ENCODE measurements at places on chromosomes 11 and 22. TPM values are rescaled to one million over a fixed set of nuclear protein-coding genes. Genes with fewer than 3 reads are reported as not detected.

DNA sequence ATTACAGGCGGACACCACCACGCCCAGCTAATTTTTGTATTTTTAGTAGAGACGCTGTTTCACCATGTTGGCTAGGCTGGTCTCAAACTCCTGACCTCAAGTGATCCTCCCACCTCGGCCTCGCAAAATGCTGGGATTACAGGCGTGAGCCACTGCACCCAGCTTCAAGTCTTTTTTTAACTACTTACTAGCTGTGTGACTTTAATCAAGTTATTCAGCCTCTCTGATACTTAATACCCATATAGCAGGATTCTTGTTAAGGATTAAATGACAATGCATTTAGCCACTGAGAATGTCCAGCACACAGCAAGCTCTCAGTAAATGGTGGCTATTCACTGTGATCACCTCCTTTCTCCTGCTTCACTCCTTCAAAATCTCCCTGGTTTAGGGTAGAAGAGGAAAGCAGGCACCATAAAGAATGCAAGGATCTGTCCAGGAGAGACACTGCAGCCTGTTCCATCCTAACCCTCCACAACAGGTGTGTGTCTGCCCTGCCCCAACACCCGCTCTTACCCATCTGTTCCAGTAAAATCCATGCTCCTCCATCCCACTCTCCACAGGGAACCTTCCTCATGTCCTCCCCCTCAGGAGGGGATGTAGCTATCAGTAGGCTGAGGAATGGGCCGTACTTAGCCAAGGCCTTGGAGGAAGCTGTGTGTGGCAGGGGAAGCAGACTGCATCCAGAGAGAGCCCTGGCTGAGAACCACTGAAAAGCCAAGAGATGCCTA lies 69.3 kb downstream of the MICAL3 start:
- DNase-seq, result no peak
- H3K4me3 ChIP-seq, result no peak overlapping the region
- no peak overlapping the region for H3K27ac ChIP-seq
- H3K36me3 ChIP-seq, result peaks cover 2% of the 10 kb centered on the region
- H3K4me1 ChIP-seq, result peaks cover 2% of the 10 kb centered on the region

GRCh38 chr22:21632237-21632895 lies at the start of gene CCDC116:
Gene CCDC116 (plus strand): TSS chr22:21632760. CDS start chr22:21633182, 422 bp downstream.
- no peak within 1 kb of the TSS for H3K4me3 ChIP-seq
- peaks cover 25% of the 10 kb centered on the region for H3K4me1 ChIP-seq
- H3K27ac ChIP-seq, result peak within 1 kb of the TSS; percentile 49
- H3K36me3 ChIP-seq, result peaks cover 15% of the 10 kb centered on the region
- H3K27me3 ChIP-seq, result no peaks in the 10 kb centered on the region

DNA sequence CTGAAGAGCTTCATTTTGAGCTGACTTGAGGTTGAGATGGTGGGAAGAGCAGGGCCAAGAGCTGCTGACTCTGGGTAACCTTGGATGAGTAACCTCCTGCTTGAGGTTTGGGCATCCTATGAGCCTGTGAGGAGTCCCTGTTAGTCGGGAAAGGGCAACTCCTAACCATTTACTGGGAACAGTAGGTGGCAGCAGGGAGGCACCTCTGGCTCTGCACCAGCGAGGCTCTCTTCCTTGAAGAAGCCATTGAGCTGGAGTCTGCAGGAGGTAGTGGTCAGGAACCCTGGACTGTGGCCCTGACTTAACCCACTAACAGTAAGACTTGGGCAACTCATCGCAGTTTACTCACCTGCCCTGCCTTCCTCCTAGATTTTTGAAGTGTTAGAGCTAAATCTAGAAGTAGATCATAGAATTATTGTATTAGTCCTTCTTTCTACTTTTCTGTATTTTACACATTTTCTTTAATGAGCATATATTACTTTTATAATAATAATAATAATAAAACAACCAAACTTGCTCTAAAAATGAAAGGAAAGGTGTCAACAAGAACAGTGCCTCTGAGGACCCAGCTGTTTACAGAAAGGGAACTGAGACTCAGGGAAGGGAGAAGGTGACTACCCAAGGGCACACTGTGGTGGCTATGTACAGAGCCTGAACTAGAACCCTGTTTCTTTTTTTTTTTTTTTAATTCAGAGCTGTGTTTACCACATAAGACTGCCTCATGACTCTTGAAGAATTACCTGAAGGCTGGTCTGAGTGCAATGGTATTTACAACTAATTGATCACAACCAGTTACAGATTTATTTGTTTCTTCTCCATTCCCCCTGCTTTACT lies 47.5 kb downstream of the MEI1 start:
- no peaks in the 10 kb centered on the region for H3K36me3 ChIP-seq
- DNase-seq, result peak; percentile 72
- H3K4me3 ChIP-seq, result no peak overlapping the region
- peaks cover 6% of the 10 kb centered on the region for H3K4me1 ChIP-seq
- H3K27ac ChIP-seq, result no peak overlapping the region
- H3K27me3 ChIP-seq, result peaks cover 11% of the 10 kb centered on the region

DNA sequence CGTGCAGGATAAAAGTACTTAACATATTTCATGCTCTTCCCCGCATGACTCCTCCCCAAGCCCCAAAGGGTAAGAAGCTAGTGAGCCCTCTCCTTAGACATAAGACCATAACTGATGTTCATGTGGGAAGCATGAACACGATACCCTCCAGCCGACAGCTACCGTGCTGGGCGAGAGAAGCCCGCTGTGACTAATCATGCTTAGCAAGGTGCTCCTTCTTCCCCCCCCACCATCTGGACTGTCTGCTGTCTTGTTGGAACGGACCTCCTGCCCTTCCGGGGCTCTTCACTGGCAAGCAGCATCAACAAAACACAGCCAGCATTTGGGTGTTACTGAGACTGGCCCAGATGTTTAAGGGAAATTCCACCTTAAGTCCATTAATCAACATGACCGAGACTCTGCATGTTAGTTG lies 200.6 kb downstream of the DBX1 start:
- no peak overlapping the region for H3K4me3 ChIP-seq
- peaks cover 14% of the 10 kb centered on the region for H3K4me1 ChIP-seq
- no peaks in the 10 kb centered on the region for H3K36me3 ChIP-seq
- peaks cover under 1% of the 10 kb centered on the region for H3K27me3 ChIP-seq

DNA sequence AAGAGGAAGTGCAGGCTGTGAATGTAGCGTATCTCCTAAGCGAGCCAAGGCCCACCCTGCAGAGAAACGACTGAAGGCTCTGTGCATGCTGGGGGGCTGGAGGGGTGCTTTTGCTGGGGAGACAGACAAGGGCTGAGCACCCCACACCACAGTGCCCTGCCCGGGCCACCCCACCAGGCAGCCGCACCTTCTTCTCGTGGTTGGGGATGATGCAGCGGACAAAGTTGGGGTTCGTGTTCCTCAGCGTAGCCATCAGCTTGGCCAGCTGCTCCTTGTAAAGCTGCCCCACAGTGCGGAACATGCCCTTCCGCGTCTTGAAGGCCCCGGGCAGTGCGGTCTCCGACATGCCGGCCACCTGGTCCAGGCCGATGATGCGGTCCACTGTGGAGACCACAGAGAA lies 53.3 kb downstream of the APOL1 start:
- H3K27me3 ChIP-seq, result no peaks in the 10 kb centered on the region
- no peak overlapping the region for H3K27ac ChIP-seq
- H3K36me3 ChIP-seq, result peaks cover 65% of the 10 kb centered on the region

DNA sequence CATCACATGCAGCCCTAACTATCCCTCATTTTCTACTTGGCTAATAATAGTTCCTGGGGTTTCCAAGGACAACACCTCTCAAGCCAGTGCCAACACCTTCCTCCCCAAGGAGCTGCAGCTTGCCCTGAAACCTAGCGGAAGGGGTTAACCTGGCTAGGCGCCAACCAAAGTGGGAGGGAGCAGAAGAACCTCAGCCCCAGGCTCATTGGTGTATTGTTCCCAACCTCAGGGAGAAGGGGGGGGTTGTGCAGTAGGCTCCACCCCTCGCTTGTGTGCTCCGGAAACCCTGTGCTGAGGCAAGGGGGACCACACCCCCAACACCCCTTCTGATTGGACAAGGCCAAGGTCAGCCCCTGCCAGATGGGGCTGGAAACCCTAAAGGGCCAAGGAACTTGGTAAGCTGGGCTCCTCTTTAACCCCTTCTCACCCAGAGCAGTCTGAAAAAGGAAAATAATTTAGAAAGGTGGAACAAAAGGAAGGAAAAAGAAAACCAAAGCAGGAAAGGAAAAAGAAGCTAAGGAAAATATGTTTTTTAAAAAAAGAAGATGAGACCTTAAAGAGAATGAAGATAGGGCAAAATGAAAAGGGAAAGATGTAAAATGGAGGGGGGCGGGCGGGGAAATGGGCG lies 2.5 kb downstream of the MTA2 start:
- H3K36me3 ChIP-seq, result peaks cover 71% of the 10 kb centered on the region
- H3K27ac ChIP-seq, result peak overlapping the region; percentile 97
- peak overlapping the region; percentile 81 for H3K4me3 ChIP-seq
- H3K4me1 ChIP-seq, result peaks cover 57% of the 10 kb centered on the region

DNA sequence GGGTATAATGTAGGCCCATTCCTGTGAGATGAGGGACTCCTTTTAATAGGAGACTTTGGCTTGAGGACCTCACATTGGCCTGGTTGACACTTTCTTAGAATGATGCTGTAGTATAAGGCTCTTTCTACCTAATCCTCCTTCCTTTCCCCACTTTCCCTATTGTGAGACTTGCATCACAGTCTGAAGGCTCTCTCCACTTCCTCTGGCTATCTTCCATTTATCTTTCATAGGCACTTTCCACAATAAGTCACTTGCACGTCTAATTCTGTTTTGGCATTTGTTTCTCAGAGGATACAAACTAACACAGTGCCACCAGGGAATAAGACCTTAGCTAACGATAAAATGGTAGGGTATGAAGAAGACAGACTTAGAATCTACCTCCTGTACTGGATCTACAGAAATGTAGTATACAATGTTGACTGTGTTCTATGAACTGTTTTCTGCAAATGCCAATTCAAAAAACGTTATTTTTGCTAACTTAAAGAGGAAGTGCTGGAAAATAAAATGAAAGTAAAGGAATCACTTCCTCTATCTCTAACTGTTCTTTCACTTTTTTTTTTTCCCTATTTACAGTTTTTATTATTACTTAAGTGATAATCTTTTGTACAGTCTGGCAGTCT lies 17.9 kb upstream of the PDE3B start:
- H3K36me3 ChIP-seq, result peaks cover 3% of the 10 kb centered on the region
- no peak for DNase-seq
- no peak overlapping the region for H3K4me3 ChIP-seq
- no peaks in the 10 kb centered on the region for H3K27me3 ChIP-seq
- no peak overlapping the region for H3K27ac ChIP-seq

Gene MFRP
- total RNA-seq, result not detected

GRCh38 chr11:34313099-34313517 lies 44.7 kb downstream of the ABTB2 start:
- no peak overlapping the region for H3K4me3 ChIP-seq
- no peaks in the 10 kb centered on the region for H3K36me3 ChIP-seq
- peak; percentile 20 for DNase-seq
- no peak overlapping the region for H3K27ac ChIP-seq

Gene ALDH3B1
- not detected for total RNA-seq

Gene OR5AK2
- not detected for total RNA-seq

GRCh38 chr11:2955906-2956476 lies 26.8 kb upstream of the PHLDA2 start:
- no peaks in the 10 kb centered on the region for H3K27me3 ChIP-seq
- H3K36me3 ChIP-seq, result peaks cover 85% of the 10 kb centered on the region
- peak overlapping the region; percentile 45 for H3K27ac ChIP-seq
- H3K4me3 ChIP-seq, result no peak overlapping the region

Gene DEFB131B
- total RNA-seq, result not detected

Gene GRM5
- total RNA-seq, result not detected

Gene CCDC188
- total RNA-seq, result not detected

DNA sequence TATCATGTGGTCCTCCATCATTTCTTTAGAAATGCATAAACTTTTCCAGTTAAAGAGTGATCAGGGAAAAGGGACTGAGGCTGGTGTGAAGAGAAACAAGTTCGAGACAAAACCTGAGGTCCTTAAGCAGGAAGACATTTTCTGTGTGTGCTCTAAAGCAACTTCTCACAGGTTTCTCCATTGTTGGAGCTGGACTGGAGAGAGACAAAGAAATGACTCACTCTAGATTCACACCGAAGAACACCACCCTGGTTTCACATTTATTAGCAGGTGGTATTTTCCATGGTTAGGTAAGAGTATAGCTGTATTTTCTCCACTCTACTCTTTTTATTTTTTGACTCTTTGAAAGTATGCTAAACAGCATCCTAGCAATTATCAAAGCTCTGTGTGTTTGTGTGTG lies 736.4 kb downstream of the KCNA4 start:
- H3K27ac ChIP-seq, result no peak overlapping the region
- H3K4me1 ChIP-seq, result no peaks in the 10 kb centered on the region
- H3K27me3 ChIP-seq, result no peaks in the 10 kb centered on the region
- no peak for DNase-seq
- no peaks in the 10 kb centered on the region for H3K36me3 ChIP-seq
- H3K4me3 ChIP-seq, result no peak overlapping the region

Gene RBMXL2
- total RNA-seq, result not detected

Gene KDM4D
- 1.6 TPM for total RNA-seq

Gene PIH1D2
- 0.56 TPM for total RNA-seq

GRCh38 chr11:6818967-6819366 lies 19.5 kb upstream of the OR6A2 start:
- H3K27ac ChIP-seq, result no peak overlapping the region
- H3K27me3 ChIP-seq, result peaks cover 9% of the 10 kb centered on the region
- DNase-seq, result no peak
- H3K4me3 ChIP-seq, result no peak overlapping the region

Gene MMP7
- not detected for total RNA-seq

Gene HSPB2
- total RNA-seq, result not detected

GRCh38 chr11:47667135-47667534 lies 24.8 kb upstream of the MTCH2 start:
- H3K4me3 ChIP-seq, result no peak overlapping the region
- H3K36me3 ChIP-seq, result no peaks in the 10 kb centered on the region
- no peak overlapping the region for H3K27ac ChIP-seq
- no peak for DNase-seq
- peaks cover 18% of the 10 kb centered on the region for H3K4me1 ChIP-seq

DNA sequence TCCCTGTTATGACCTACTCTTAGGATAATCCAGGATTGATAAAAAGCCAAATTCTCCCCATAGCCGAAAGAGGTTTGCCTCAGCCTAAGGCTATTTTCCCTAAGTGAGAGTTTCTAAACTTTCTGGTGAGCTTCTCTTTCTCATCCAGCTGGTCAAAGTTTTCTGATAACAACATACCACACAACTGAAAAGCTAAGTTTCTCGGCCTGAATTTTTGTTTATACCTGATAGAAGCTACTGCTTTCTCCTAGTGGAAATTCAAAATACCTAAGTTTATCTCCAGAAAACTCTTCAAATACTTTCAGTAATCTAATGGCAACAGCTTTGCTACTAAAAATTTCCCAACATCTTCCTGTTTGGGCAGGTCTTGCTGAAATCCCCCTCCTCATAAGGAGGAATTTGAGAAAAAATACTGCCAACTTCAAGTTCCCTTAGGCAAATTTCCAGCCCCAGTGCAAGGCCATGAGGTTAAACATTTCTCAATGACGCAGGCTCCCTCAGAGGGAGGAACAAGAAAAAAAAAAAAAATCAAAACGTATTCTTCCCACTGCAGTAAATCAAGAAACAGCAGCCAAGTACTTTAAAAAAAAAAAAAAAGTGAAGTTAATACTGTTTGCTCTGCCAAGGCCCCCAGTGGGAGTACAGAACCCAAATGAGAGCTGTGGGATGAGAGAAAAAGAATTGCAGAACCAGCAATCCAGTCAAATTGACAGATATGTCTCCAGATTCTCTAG lies 127.0 kb downstream of the MRTFA start:
- no peak overlapping the region for H3K4me3 ChIP-seq
- H3K27me3 ChIP-seq, result no peaks in the 10 kb centered on the region
- peaks cover 12% of the 10 kb centered on the region for H3K4me1 ChIP-seq
- no peaks in the 10 kb centered on the region for H3K36me3 ChIP-seq
- DNase-seq, result no peak

Gene MTA2
- 166 TPM for total RNA-seq

- no peak overlapping the region for H3K4me3 ChIP-seq
- H3K4me1 ChIP-seq, result no peaks in the 10 kb centered on the region
- no peak for DNase-seq
- H3K27me3 ChIP-seq, result no peaks in the 10 kb centered on the region
- H3K36me3 ChIP-seq, result no peaks in the 10 kb centered on the region
These were observed 981.0 kb downstream of the DLG2 start for GRCh38 chr11:84645988-84646694.

Data from activated CD4-positive, alpha-beta memory T cell treated with anti-CD3 and anti-CD28 coated beads for 36 hours (primary cell).